ENCODE measurements at places on chromosomes 1 and 21.

- DNase-seq, result no peak
Measured at GRCh38 chr1:206575165-206575893, 36.9 kb downstream of the EIF2D start.

DNA sequence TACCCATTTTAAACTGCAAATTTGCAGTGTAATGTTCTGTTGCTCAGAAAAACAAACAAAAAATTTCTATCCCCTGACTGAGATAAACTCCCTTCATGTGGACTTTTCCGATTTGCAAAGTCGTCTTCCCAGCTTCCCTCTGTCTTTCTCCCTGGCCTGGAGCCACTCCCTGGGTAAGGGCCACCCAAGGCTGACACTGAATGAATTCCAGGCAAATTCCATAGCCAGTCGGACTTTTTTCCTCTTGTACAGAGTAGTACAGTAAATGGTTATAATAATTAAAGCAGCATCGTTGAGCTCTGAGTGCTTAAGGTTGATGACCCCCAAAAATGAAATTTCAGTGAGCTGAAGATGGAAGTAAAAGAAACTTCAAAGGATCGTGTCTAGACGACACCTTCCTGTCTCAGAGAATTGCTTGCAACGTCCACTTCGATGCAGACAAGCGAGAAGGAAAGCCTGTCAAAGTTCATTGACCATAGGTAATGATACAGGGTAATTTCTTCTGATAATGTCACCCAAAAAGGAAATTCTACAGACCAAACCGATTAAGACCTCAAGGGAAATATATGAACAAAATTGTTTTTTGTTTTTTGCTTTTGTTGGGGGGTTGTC lies 33.6 kb upstream of the LHX8 start:
- DNase-seq, result peak; percentile 12

DNA sequence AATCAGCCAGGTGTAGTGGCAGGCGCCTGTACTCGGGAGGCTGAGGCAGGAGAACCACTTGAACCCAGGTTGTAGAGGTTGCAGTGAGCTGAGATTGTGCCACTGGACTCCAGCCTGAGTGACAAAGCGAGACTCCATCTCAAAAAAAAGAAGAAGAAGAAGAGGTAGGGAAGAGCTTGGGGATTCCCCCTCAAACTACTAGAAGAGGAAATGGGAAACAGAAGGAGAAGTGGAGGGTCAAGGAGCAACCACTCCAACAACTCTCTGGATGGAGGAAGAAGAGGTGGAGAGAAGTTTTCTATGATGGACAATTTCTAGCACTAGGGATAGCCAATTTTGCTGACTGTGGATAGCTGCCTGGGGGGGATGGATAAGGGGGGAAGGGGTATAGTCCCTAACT lies 14.9 kb upstream of the SLAMF9 start:
- no peak for DNase-seq

GRCh38 chr1:242139442-242139841 lies 140.5 kb upstream of the MAP1LC3C start:
- DNase-seq, result no peak

DNA sequence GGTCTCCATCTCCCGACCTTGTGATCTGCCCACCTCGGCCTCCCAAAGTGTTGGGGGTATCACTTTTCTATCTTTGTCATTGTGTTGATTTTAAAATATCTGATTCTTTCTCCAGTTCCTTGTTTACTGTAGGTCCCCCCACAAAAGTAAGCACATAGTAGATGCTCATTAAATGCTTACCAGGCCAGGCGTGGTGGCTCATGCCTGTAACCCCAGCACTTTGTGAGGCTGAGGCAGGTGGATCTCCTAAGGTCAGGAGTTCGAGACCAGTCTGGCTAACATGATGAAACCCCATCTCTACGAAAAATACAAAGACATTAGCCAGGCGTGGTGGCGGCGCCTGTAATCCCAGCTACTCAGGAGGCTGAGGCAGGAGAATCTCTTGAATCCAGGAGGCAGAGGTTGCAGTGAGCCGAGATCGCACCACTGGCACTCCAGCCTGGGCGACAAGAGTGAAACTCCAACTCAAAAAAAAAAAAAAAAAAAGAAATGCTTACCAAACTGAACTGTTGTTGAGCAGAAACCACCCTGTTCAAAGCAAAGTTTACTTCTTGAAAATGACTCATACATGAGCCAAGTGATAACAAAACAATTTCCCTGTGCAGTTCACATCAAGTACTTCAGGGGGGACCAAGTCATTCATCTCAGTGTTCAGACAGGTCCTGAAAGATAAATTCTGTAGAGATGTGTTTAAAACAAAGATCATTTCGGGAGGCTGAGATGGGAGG lies 24.3 kb upstream of the NID1 start:
- no peak for DNase-seq

DNA sequence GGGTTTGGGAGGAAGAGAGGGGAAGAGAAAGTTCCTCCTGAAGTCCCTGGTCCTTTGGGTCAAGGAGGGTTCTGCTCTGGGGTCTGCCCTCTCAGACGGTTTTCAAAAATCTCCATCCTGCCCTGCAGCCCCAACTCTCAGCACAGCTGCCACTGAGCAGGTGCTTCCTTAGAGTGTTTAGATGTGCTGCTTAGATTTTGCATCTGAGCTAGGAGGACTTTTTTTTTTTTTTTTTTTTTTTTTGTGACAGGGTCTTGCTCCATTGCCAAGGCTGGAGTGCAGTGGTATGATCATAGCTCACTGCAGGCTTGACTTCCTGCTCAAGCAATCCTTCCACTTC lies 324.9 kb upstream of the POU3F1 start:
- no peak for DNase-seq

DNA sequence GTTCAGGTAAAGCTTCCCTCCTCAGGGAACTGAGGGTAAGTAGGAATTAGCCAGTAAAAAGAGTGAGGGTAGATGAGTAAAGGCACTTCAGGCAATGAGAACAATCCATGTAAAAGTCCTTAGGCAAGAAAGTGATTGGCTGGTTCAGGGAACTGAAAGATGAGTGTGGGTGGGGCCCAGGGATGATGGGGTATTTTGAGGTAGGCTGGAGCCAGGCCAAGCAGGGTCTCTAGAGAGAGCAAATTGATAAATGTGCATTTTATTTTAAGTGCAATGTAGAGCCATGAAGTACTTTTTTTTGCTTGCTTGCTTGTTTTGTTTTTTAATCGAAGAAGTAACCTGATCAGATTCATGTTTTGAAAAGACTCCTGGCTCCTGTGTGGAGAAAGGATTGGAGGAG lies 26.5 kb downstream of the OSBPL9 start:
- DNase-seq, result no peak

- DNase-seq, result peak; percentile 73
Measured at GRCh38 chr1:36156329-36157114, 562 bp downstream of the MAP7D1 start.

DNA sequence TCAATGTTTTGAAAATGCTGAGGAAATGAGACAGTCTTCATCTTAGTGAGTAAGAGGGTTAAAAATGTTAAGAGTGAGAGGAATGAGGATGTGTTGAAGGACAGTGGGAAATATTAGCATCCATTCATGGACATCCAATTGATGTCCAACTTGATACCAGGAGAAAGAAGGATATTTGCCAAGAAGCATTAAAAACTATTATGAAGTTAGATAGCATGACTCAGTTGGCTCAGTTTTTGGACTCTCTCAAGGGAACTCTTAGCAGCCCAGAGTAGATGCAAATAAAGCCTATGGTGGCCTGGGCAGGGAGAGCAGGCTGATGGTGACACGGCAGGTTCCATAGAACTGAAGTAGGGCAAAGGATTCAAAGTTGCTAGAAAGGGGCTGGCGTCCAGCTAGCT lies 171.0 kb downstream of the ZZZ3 start:
- peak; percentile 14 for DNase-seq

DNA sequence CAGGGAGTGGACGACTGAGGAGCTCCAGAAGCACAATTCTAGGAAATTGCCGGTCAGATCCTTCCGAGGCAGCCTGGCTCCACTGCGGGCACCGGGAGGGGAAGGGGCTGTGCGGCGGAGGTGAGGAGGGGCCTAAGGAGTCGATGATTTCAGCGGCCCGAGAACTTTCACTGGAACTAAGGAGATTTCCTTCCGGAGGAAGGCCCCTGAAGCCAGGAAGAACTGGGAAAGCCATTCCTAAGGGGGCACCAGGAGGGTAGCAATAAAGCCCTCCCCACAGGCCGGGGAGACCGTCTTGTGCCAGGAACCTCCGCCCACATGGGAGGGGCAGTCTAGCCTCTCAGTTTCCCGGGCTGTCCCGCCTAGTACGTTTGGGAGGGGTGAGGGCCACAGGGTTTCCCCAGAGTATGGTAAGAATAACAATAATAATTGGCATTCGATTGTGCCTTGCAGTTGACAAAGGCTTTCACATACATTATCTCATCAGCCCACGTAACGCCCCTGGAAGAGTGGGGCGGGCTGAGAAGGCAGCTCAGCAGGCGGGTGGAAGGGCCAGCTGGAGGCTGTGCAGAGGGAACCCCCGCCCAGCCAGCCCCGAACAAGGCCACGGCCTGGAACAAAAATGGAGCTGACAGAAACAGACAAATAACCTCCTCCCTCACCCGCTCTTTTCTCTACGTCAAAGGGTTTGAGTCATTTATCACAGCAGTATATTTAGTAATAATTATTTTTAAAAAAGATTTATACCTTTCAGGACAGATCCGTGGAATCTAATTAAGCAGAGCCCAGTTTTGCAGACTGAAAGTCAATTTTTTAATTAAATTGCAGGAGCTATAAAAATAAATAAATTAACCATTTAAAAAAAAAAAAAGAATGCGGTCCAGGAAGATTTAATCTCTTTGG lies 19.8 kb downstream of the NPR1 start:
- DNase-seq, result no peak

GRCh38 chr1:85581802-85582686 lies 1.5 kb downstream of the CCN1 start:
- DNase-seq, result peak; percentile 58
